SJSA1 (cell line): ENCODE measurements at places on chromosomes 6 and 20. TPM values are rescaled to one million over a fixed set of nuclear protein-coding genes. Genes with fewer than 3 reads are reported as not detected.

- H3K27me3 ChIP-seq: no peaks in the 10 kb centered on the region
- DNase-seq: no peak
- H3K27ac ChIP-seq: no peak overlapping the region
- no peak overlapping the region for H3K4me3 ChIP-seq
- H3K4me1 ChIP-seq: no peaks in the 10 kb centered on the region
These were observed 64.0 kb upstream of the SGK1 start for GRCh38 chr6:134381959-134382358.

DNA sequence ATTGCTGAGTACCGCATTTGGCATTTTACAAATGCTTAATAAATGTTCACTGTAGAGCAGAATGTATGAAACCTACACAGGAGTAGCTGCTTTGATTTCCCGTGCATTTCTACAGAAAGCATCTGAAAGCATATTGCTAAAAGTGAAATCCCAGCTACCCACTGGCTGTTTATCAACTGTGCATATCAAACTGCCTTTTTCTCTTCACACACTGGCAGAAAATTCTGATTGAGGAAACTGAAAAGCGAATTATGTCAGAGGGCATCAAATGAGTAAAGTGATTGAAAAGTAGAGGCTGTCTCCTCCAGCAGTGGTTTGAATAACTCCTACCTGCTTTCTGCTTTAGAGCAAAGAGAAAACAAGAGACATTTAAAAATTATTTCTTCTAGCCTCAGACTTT, 28.0 kb downstream of the STX11 start:
- no peak for DNase-seq
- no peak overlapping the region for H3K4me3 ChIP-seq
- no peaks in the 10 kb centered on the region for H3K36me3 ChIP-seq
- H3K27ac ChIP-seq: no peak overlapping the region
- H3K4me1 ChIP-seq: no peaks in the 10 kb centered on the region; the same call in 1 of the 2 replicates

- no peak overlapping the region for H3K4me3 ChIP-seq
- H3K36me3 ChIP-seq: peaks cover 1% of the 10 kb centered on the region; the same call in 1 of the 2 replicates
- no peaks in the 10 kb centered on the region for H3K27me3 ChIP-seq
- no peak overlapping the region for H3K27ac ChIP-seq
These were observed 4.9 kb upstream of the FKBP1A start for GRCh38 chr20:1397710-1398109.

DNA sequence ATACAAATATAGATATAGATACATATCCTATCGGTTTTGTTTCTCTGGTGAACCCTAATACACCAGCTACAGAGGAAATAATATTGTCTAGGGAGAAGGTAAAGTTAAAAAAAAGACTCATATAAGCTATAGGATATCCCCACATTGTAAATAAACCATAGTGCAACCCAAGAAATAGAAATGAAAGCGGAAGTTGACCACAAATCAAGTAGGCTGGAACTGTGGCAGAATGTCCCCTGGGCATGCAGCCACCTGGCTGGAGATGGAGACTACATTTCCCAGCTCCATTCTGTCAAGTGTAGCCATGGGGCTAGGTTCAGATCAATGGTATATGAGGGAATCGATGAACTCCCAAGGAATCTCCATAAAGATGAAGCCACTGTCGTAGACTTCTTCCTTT, 70.1 kb upstream of the RPS6KA2 start:
- DNase-seq: no peak
- H3K36me3 ChIP-seq: no peaks in the 10 kb centered on the region
- no peaks in the 10 kb centered on the region for H3K4me1 ChIP-seq

- no peak for DNase-seq
- no peaks in the 10 kb centered on the region for H3K27me3 ChIP-seq
- H3K4me3 ChIP-seq: no peak overlapping the region
- no peak overlapping the region for H3K27ac ChIP-seq
- H3K4me1 ChIP-seq: peaks cover 18% of the 10 kb centered on the region
These were observed 3.9 kb downstream of the ETV7 start for GRCh38 chr6:36383606-36384005.

DNA sequence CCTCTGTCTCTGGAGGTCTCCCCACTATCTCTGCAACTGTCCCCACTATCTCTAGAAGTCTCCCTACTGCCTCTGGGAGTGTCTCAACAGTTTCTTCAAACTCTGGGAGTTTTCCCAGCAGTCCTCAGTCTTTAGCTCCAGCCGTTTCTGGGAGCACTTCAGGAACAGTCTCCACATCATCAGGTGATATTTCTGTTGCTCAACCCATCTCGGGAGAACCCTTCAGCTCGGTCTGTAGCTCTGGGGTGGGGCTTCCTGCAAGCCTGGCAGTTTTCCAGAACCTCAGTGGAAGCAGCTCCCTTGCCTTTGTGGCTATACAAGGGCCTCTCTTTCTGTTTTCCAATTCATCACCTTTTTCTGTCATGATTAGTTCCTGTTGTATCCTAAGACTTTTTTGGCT, 3.0 kb upstream of the SFTA2 start:
- no peaks in the 10 kb centered on the region for H3K27me3 ChIP-seq
- no peak overlapping the region for H3K4me3 ChIP-seq
- H3K4me1 ChIP-seq: no peaks in the 10 kb centered on the region
- H3K36me3 ChIP-seq: no peaks in the 10 kb centered on the region
- no peak overlapping the region for H3K27ac ChIP-seq
- no peak for DNase-seq

DNA sequence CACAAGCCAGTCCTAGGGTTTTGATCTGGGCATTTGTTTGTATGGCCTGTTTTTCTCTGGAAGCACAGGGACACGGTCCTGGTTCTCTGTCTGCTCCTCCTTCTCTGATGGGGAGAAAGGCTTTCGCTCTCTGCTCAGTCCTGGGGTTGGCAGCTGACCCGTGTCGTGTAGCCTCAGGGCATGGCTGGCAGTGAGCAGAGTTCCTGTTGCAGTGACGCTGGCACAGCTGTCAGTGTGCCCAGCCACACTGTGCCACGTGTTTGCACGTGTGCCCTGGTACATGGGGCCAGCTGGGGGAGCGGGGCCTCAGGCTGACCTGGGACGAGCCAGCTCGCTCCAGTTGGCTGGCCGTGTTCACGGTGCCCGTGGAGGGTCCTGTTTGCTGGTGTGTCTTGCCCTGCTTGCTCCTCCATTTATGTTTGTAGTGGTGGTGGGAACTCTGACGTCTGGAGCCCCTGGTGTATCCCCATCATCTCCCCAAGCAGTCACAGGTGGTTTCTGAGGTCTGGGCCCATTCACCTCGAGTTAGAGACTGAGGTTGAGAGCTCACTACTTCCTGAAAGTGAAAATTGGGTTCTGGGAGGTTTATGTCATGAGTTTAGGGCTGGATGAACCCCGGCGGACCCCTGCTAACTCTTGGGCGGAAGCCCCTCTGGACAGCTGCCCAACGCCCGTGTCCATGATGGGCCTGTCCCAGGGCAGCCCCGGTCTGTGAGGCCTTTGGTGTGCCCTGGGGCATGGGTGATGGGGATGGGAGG, 10.2 kb upstream of the DNAJC5 start:
- H3K4me1 ChIP-seq: no peaks in the 10 kb centered on the region
- no peak overlapping the region for H3K4me3 ChIP-seq
- DNase-seq: no peak
- peaks cover 78% of the 10 kb centered on the region for H3K36me3 ChIP-seq

GRCh38 chr20:15756002-15756753, 817.1 kb downstream of the KIF16B start:
- no peaks in the 10 kb centered on the region for H3K4me1 ChIP-seq
- DNase-seq: no peak
- no peak overlapping the region for H3K4me3 ChIP-seq
- no peaks in the 10 kb centered on the region; the same call in 1 of the 2 replicates for H3K27me3 ChIP-seq

DNA sequence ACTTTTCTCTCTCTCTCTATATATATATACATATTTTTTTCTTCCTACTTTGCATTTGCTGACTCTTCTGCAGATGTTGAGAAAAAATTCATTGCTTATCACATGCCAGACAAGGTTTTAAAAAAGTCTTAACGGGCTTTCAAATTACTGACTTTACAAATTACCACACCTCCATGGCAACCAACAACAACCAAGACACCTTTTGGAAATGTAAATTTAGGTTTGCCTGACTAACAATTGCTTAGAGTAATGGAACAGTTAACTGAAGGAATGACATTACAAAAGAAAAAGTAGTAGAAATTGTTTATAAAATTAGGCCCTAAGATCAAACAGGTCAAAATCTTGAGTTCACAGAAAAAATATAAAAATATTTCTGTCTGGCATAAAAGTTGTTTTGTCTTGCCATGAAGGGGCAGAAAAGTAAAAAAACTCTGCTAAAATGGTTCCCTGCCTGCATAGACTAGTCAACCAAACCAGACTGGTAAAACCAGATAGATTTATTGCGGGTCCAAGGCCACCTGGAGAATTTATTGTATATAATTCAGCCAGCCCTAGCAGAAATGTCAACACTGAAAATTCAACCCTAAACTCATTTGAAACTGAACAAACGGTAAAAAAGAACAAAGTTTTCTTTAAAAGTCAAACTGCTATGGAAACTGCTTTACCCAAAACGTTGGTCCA, 92.8 kb upstream of the FRMD1 start:
- H3K36me3 ChIP-seq: no peaks in the 10 kb centered on the region
- no peak overlapping the region for H3K27ac ChIP-seq

- no peak overlapping the region for H3K4me3 ChIP-seq
- no peak overlapping the region for H3K27ac ChIP-seq
- peaks cover 3% of the 10 kb centered on the region; the same call in 1 of the 2 replicates for H3K4me1 ChIP-seq
These were observed 28.8 kb upstream of the IL17A start for GRCh38 chr6:52157301-52157941.

The NNAT gene
- not detected in 2 replicates for total RNA-seq

The DZANK1 gene
- 0.97 and 1.1 TPM in 2 replicates for total RNA-seq

The IL17F gene
- total RNA-seq: not detected in 2 replicates

The NRSN1 gene
- not detected in 2 replicates for total RNA-seq

The AIF1 gene
- not detected in 2 replicates for total RNA-seq

The LINC00237 gene
- total RNA-seq: not detected in 2 replicates
